ENCODE measurements at places on chromosomes 6 and 20.
A peak's percentile ranks its signal among the peaks of the same experiment; 100 is the strongest.

GRCh38 chr6:82783587-82784236 lies 281.9 kb downstream of the UBE3D start:
- no peak for DNase-seq

DNA sequence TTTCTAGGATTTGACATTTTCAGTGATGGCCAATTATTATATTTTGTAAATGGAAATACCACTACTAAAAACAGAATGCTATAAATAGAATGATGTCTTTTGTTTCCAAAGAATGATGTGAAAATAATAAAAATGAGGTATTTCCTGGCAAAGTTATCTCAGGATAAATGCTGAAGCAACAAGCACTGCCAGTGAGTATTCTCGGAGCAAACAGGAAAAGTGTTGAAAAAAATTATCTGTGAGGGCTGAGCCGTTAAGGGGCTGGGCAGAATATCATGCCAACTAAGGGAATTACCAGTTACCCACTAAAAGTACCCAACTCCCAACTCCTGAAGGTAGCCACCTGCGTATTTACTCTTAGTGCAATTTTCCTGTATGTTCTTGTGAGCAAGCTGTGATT lies 23.6 kb upstream of the SCAF8 start:
- no peak for DNase-seq

DNA sequence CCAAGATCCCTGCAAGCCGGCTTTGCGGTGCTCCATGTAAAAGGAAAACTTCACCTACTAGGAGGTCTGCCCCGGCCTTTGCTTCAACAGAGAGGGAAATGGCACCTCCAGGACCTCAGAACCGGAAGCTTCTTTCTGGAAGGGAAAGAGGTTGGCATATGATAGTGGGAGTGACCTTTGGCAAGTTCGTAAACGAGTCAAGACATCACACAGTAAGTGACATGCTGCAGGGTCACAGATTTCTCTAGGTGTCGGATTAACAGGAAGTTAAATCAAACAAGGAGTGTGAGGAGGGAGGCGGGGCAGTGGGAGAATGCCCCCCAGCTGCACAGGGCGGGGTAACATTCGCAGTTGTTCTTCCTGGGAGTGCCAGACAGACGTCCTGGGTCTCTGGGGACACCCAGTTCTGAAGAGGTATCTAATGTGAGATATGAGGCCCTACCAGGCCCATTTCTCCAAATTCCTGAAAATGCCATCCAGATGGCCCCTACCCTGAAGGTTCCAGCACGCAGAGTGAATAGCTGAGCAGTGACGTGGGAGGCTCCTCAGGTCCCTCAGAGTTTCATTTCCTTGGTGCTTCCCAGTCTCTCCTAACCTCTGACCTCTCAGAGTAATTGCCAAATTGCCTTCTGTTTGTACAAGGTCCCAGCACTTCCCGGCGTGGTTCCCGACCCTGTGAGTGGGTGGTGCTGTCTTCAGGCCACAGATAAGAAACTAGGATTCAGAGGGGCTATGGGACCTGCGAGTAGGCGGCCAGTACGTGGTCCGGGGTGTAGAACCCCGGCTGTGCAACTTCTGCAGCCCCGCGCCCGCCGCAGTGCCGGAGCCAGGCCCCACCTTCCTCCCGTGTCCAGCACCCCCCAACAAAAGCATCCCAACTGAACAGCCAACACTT lies 1.9 kb downstream of the RRBP1 start:
- DNase-seq = peak; percentile 79

DNA sequence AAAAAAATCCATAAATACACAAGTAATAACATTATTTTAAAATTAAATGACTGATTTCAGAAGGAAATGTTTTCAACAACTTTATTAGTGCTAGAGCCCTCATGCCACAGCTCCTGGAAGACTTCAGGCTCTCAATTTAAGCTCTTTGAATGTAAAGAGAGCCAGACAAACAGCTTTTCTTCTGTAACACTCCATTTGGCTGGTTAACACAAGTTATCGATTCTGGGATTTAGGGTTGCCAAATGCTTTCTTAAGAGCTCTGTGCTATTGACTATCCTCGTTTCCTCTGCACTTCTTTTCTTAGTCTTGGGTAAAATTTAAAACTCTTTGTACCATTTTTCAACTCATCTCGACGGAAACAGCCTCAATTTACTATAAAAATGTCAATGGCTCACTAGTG lies 402.5 kb downstream of the PRKN start:
- no peak for DNase-seq

DNA sequence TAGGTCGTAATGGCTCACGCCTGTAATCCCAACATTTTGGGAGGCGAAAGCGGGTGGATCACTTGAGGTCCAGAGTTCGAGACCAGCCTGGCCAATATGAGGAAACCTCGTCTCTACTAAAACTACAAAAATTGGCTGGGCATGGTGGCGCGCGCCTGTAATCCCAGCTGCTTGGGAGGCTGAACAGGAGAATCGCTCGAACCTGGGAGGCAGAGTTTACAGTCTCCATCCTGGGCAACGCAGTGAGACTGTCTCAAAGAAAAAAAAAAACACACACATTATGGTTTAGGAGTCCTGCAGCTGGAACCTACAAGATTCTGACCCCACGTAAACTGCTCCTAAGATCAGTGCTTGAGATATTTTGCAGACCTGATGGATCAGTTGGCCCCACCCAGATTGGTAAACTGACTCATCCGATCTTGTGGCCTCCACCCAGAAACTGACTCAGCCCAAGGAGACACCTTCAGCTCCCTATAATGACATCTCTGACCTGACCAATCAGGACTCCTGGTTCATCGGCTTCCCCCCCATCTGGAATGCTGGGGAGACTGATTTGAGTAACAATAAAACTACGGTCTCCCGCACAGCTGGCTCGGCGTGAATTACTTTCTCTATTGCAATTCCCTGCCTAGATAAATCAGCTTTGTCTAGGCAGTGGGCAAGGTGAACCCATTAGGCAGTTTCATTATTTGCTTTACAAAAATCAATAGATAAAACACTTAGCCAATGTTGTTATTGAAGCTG lies 96.2 kb upstream of the BTN3A2 start:
- peak; percentile 81 for DNase-seq

DNA sequence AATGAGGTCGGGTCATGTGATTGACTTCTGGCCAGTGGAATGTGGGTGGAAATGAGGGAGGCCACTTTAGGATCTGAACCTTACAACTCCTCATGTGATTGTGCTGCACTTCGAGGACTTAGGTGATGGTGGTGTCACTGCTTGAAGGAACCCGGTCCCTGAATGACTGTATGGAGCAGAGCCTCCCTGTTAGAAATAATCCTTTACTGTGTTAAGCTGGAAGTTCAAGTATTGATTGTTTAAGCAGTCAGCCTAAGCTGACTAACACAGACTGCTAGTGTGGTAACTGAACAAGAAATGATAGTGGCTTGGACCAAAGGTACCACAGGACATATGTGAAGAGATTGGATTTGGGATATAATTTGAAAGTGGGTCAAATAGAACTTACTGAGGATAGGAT lies 138.0 kb downstream of the OPN5 start:
- DNase-seq = no peak

DNA sequence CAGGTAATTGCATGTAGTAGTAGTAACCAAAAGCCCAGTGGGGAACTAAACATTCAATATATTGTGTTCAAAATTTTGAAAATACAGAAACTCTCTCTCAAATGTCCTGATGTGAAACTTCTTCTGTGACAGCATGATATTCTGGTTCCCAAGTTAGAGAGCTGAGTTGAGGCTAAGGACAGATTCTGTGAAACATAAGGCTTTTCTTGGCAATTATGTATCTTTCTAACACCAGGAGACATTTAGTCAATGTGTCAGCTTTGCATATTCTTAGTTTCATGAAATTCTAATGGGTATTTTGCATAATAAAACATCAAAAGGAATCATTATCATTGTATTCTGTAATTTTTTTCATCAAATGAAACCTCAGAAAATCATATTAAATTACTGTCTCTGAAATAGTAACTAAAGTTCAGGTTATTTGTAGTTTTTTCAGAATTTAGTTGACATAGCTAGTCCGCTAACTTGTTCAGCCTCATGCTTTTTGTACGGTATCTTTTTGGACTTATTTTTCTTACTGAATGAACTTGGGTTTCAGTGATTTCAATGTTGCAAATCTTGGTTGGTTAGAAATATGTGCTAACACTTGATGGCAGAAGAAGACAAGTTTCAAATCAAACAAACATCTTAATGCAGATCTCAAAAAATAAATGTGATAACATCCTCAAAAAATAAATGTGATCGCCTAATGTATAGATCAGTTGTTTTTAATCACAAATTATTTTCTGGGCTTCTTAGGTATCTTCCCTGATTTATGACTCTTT lies 70.4 kb downstream of the AKAP7 start:
- DNase-seq = no peak

- no peak for DNase-seq
These were observed 19.1 kb downstream of the SPATA2 start for GRCh38 chr20:49896204-49896603.
